ENCODE measurements at places on chromosomes 2 and 18.

- DNase-seq = no peak
These were observed 995 bp downstream of the MBD5 start for GRCh38 chr2:148021886-148022285.

DNA sequence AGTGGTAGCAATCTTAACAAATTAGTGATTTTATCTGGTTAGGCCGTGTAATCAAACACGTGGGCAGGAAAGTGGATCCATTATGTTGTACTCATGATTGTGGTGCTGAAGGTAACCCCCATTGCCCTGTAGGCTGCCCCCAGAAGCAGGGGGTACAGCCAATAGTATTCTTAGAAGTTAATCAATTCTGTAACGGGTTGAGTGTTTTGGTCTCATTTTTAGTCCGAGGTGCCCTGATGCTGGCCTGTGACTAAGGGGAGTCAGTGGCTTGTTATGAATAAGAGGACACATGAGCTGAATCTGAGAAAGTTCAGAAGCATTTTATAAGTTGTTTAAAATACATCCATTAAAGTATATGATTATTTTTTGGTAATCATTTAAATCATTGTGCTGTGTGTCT is 8.6 kb downstream of the EPAS1 start:
- no peak for DNase-seq

DNA sequence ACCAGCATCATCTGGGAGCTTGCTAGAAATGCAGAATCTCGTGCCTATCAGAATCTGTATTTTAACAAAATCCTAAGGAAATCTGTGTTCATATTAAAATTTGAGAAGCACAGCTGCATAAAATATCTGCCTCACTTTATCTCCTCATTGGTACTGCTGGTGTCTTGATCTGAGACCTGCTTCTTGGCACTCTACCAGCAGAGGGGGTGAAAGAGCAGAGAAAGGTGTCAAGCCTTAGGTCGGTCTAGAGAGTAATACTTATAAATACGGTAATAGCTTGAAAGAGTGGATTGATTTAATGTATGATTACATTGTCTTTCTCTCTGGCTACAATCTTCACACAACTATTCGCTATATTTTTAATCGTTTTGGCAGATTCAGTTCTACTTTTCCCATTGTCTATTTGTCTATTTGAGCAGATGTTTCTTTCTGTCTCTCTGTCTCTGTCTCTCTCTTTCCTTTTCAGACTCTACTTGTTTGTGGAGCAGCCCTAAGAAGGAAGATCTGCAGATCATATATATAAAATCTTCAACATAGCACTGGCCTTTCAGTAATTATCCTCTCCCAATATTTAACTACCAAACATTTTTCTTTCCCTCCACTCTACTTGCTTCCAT is 1.7 kb upstream of the GCG start:
- DNase-seq = no peak

DNA sequence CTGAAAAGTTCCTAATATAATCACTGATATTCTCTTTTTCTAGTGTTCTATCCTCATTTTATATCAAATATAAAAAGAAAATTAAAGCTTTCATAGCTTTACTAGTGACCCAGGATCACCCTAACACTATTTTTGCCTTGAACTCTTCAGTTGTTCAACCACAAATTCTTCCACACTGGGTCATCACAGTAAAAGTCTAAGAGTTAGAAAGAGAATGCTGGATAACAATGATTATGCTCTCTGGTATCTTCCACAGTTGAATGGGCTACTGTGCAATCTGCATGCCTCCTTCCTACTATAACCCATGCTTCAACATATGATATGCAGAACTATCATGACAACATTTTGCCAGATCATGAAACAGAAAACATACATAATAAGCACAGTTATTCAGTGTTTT is 32.3 kb downstream of the CHN1 start:
- DNase-seq = no peak

GRCh38 chr2:70145851-70146739 is 44.7 kb downstream of the C2orf42 start:
- no peak for DNase-seq

GRCh38 chr2:207041279-207041678 is 102.0 kb downstream of the CPO start:
- no peak for DNase-seq

DNA sequence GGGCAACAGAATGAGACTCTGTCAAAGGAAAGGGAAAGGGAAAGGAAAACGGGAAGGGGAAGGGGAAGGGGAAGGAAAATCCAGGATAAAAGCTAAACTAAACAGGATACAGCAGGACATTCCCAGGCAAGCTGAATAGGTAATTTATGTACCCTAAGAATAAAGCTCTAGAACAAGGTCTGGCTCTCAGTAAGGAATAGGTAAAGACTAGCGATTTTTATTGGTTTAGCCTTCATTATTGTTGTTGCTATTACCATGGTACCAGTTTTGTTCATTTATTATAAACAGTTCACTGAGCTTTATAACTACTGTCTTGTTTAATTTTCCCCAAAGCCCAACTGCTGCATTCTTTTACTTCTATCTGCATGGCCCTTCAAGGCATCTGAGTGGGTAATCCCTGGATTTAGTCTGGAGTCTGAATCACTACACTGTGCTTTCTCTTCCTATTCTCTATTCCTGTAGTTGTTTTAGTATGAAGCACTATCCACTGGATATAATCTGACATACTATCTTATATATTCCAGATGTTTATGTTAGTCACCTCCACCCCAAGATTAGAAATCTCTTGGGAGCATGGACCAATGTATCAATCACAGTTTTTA is 127.1 kb upstream of the TANK start:
- DNase-seq = no peak

Data from type B pancreatic cell (in vitro differentiated cells).